ENCODE measurements at places on chromosomes 2 and 18.

DNA sequence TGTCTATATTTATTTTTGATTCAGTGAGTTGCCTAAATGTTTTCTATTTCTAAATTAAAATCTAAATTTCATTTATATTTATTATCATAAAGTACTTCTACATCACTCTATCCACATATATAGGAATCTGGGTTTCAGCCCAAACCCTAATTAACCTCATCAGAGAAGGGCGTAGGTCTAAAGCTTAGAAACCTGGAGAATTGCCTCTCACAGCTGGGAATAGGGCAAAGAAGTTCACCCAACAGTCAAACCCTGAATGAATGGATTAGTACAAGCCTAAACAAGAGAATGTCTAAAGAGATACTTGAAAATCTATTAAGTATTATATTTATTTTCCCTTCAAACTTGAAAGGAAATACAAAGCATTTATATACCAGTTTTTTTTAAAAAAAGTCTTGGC lies 26.2 kb downstream of the TFPI start:
- no peak for DNase-seq

- no peak for DNase-seq
These were observed 14.8 kb upstream of the LGALSL start for GRCh38 chr2:64439194-64439593.

GRCh38 chr2:19623488-19623887 lies 265.1 kb upstream of the OSR1 start:
- no peak for DNase-seq

- DNase-seq: no peak
These were observed 98.5 kb downstream of the TACR1 start for GRCh38 chr2:75100801-75101151.

- DNase-seq: no peak
These were observed 85.3 kb downstream of the METTL4 start for GRCh38 chr18:2485983-2486382.

GRCh38 chr2:71503837-71504236 lies 50.5 kb downstream of the DYSF start:
- DNase-seq: no peak

DNA sequence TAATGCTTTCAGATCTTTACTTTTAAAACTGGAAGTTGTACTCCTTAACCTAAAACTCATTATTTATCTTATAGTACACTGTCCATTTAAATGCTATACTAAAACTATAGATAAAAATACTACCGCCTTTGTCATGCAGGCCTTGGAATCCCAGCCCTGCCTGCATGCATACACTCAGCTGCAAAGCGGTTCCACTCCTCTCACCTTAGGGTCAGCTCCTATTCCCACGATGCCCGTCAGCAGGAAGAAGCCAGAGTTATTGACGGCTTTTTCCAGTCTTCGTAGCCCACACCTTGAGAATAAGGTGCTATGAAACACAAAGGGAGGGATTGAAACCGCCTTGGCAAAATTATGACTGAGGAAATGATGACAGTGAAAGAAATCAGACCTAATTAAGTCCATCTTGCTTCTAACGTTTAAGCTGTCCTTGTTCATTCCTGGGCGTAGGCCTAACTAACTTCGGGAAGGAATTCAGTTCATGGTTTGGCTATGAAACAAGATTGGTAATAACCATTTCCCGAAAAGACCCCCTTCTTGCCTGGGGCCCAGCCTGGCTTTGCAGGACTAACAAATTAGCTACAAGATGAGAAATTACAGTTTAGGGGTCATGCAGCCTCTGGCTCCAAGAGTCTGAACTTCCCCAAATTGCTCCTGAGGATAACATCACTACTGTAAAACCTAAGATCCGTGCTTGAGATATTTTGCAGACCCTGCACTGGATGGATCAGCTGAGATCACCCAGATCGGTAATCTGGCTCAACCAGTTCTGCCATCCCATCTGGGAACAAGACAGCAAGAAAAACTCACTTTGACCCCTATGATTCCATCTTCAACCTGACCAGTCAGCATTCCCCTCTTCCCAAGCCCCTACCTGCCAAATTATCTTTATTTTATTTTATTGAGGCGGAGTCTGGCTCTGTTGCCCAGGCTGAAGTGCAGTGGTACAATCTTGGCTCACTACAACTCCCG lies 17.1 kb downstream of the EPB41L5 start:
- DNase-seq: no peak

- DNase-seq: no peak
These were observed 35.7 kb upstream of the SLC8A1 start for GRCh38 chr2:40487602-40488001.

DNA sequence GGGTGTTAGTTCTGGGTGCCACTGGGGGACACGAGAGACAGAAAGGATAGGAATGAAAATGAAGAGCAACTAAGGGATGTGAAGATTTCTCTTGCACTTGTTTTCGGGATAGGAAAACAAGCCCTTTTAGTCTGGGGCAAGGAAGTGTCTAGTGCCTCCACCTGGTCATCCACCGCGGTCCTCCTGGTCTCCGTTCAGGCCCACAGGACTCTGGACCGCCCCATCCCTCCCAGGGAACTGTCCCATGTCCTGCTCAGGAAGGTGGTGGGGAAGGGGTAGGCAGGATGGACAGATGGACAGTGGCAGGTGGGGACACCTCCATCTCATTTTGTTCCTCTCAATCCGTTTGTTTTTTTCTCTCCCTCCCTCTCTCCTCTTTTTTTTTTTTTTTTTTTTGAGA lies 45.9 kb downstream of the AGAP1 start:
- no peak for DNase-seq

- no peak for DNase-seq
These were observed 112.4 kb upstream of the ID2 start for GRCh38 chr2:8569332-8569930.

DNA sequence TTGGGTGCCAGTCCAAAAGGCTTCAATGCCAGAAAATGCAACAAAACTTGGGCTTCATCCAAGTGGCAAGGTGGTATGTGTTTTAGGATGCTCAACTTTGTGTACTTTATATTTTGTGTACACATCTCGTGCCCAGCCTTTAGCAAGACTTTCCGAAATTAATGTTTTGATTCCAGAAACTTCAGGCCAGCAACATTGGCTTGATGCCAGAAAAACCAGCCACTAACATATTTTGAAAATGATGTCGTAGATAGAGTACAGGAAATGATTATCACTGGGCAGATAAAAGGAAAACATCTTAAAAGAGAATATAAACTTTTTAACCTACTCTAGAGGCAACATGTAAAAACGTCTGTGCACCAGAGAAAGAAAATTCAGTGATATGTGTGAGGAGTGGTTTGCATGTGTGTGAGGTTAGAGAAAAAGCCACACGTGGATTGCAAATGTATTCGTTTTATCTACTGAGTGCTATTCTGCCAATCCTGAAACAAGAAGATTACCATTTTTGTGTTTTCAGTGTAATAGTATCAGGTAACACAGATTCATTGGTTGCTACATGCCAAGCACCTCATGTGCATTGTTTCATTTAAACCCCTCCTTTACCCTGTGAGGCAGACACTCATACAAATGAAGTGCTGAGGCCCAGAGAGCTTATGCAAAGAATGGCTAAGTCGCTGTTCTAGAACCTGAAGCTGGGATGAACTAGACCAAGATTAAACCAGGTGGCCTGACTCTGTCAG lies 264.8 kb downstream of the C1D start:
- no peak for DNase-seq

DNA sequence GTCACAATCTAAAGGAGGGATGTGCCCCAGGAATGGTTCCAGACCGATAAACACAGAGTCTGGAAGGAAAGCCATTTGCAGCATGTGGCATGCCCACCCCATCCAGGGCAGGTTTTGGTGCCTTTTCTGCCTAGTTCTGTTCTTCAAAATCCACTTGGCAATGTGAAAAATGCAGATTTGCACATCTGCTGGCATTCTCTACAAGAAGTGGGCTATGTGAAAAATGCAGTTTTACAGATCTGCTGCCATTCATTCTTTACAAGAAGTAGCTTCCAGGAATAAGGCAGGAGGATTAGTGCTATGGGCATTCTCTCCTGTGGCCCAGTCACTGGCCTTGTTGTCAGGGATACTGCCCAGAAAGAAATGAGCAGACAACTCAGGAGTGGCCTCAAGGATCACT lies 68.1 kb downstream of the C1D start:
- DNase-seq: no peak

DNA sequence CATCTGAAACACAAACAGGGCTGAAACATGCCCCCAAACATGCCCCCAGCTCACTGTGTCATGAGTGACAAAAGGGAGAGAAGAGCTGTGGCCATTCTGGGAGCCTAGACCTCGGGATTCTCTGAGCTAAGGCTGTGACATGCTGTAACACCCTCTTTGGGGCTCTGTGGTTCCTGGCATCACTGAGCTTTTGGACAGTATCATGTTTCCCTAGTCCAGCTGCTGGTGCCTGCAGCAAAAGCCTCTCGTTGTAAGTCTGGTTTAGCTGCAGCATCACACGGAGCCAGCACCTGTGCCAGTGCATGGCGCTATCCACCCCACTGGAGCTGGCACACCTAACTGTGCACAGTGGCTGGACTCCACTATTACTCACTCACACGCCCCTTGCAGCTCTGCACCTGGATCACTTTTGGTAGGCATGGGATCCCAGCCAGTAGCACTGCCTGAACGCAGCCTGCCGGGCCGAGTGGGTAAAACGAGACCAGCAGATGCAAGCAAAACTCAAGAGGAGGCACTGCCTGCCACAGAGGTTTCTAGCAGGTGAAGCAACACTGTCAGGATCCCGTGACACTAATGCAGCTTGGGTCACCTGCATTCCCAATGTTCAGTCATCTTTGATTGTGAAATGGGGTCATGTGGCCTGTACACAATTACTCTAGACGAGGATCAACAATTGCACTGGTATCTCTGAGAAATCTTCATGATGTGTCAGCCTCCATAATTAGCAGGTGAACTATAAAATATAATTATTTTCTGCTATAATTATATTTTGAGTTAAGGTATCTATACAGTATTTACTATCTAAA lies 547.2 kb downstream of the ZNF804A start:
- DNase-seq: no peak

- no peak for DNase-seq
These were observed 112.8 kb downstream of the NDUFA10 start for GRCh38 chr2:239912171-239912937.

DNA sequence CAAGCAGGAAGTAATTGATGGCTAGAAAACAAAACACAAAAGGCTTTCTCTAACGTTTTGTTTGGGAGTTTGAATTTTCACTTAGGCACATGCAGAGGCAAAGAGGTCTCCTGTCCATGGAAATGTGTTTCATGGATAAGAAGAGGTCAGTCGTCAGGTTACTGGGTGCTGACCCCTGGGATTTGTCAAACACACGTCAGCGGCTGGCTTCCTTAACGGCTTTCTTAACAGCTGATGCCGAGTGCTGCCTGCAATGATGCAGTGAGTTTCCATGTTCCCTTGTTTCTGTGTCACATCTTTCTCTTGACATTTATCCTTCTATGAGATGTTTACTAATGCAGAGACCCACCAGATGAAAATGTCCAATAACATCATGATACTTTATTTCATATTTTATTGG lies 31.7 kb downstream of the GPR39 start:
- no peak for DNase-seq

DNA sequence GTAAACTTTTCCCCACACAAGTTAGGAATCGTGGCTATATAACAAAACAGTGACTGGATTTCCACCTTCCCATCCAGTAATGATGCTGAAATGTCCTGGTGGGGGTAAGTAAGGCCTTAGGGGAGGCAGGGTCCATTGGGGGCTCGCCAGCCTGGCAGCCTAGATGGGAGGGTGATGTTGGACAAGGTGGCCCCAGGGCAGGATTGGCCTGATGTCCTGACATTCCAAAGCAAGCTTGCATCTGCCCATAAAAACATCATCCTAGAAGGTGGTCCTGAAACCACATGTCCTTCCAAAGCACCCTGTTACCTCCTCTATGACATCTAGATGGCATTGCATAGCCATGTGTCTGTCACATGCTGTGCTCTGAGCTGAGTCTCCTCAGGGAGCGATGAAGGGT lies 54.1 kb upstream of the RAB6C start:
- no peak for DNase-seq

GRCh38 chr18:5979971-5980457 lies 84.7 kb upstream of the TMEM200C start:
- no peak for DNase-seq

DNA sequence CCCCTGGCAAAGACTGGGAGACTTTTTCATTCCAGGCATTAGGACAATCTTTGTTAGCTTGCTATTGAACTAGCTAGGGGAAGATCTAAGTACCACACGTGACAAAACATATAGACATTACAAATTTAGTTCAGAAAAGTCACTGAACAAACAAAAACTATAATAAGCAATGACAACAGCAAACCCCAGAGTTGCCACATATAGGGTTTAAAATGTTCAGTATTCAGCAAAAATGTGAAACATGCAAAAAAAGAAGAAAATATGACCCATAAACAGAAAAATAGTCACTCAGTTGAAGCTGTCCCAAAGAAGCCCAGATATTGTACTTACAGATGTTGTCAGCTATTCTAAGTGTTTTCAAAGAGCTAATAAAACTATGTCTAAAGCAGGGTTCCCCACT lies 431.1 kb upstream of the CDH2 start:
- no peak for DNase-seq

- DNase-seq: no peak
These were observed 5.8 kb downstream of the SOCS6 start for GRCh38 chr18:70294471-70295191.

DNA sequence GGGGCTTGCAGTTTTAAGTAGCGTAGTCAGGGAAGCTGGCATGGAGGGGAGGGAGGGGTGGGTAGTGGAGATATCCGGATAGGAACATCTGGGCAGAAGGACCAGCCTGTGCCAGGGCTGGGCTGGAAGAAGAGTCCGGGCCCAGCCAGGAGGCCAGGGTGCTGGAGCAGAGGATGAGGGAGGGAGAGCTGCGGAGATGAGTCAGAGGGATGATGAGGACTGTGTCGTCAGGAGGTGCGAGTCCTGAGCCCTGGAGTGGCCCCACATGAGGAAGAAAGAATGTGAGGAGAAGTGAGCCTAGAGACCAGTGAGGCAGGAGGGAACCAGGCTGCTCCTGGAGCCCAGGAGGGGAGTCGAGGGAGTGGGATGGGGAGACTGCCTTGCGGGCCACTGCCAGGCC lies 82.4 kb downstream of the CTIF start:
- no peak for DNase-seq

GRCh38 chr18:41096504-41096903 lies 858.5 kb upstream of the PIK3C3 start:
- DNase-seq: no peak

DNA sequence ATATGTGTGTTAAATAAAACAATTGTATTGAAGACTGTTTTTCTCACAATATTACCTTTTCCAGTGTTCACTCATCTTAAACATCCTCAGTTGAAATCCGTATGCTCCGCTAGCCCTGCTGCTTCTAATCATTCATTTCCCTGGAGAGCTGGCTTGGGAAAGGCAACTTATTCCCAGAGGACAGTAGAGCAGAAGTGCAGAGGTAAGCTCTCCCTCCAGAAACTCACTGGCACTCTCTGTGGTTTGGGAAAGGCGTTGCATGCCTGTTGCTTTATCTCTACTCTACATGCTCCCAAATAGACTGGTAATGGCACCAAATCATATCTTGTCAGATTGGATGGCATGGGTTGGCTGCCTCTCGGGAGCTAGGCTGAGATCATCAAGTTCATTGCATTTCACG lies 117.1 kb upstream of the BOD1L2 start:
- DNase-seq: no peak

GRCh38 chr18:36560187-36560586 lies 262.7 kb downstream of the FHOD3 start:
- no peak for DNase-seq

GRCh38 chr18:11247381-11247970 lies 98.1 kb upstream of the PIEZO2 start:
- DNase-seq: no peak

- DNase-seq: no peak
These were observed 28.9 kb upstream of the LMAN1 start for GRCh38 chr18:59387687-59388565.

- no peak for DNase-seq
These were observed 12.7 kb upstream of the EFR3B start for GRCh38 chr2:25029183-25029554.

Data from stimulated activated CD4-positive, alpha-beta T cell treated with anti-CD3 and anti-CD28 coated beads, TNF-alpha, amount 100 ng/mL, for 1 hour (primary cell).